ENCODE measurements at places on chromosomes 7 and 10.

GRCh38 chr7:27434756-27435400 is 192.3 kb downstream of the EVX1 start:
- no peak for DNase-seq

GRCh38 chr7:47038621-47039020 is 543.3 kb downstream of the TNS3 start:
- DNase-seq: no peak

DNA sequence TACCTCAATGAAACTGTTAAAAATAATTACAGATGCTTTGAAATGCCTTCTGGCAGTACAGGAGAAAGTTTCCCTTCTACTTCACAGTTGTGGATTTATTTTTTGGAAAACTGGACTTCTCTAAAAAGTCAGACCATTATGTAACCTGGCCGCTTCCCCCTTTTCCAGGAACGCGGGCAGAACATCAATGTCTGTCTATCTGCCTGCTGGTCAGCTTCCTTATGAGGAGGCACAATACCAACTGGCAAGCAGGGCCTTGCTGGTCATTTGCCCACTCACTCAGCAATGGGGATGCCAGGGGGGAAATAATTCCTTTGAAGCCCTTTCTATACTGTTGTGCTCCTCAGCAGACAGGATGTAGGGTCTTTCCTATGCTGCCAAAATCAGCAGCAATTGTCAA is 22.5 kb upstream of the ADRB1 start:
- no peak for DNase-seq

GRCh38 chr7:90686146-90686545 is 90.0 kb downstream of the CDK14 start:
- no peak for DNase-seq

- DNase-seq: no peak
Observed at GRCh38 chr7:107643407-107643806, 17.2 kb upstream of the SLC26A4 start.

DNA sequence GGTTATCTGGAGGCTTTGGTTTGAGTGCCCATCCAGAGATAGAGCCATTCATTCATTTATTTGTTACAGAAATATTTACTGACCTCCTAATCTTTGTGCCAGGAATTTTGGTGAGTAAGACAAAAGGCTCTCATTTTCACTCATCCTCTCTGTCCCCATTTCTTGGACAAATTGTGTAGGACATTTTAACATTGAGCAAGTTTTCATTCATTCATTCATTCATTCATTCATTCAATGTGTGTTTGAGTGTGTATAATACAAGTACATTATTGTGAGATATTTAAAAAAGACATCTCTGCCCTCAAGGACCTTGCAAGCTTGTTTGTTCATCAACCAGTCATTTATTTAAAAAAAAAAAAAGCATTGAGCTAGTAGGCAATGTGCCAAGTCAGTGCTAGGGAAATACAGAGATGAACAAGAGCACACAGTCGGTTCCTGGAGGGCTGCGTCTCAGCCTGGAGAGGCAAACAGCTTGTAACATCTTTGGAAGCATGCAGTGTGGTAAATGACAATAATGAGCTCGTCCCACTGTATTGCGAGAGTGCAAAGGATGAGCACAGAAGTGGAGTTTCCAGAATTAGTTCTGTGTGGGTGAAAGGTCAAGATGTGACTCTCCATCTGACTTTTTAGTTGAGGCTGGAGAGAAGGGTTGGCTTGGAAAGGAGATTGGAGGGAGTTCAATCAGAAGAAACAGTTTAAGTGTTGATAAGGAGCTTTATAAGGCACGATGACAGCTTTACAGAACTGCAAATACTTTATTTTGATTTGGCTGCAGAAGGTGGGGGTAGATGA is 50.5 kb upstream of the HBP1 start:
- no peak for DNase-seq

- no peak for DNase-seq
Observed at GRCh38 chr7:147071536-147071935, 954.9 kb downstream of the CNTNAP2 start.

GRCh38 chr7:28685242-28685643 is 272.9 kb downstream of the TRIL start:
- DNase-seq: no peak

DNA sequence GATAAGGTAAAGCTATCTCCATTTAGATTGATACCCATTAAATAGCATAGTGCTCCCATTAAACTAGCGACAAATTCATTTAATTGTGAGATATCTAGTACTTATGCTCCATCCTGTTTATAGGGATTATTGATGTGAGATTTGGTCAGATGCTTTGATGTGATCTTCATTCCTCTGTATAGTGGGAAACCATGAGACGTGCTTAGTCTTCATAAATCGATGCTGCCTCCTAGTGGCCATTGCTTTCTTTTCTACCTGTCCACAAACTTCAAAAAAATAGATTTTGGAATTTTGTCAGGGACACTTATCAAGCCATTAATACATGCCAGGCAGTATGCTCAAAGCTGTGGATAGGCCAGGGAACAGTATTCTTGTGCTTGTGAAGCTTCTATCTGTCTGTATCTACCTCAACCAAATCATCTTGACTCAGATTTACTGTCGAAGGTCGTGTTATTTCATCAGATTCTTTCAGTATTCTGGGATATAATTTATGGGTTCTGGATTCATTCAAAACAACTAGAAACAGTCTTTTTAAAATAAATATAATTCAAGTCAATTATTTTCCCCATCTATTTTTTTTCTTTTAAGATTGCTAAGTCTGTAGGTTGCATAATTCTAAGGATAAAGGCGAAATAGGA is 12.0 kb downstream of the LSM8 start:
- DNase-seq: no peak

- no peak for DNase-seq
Observed at GRCh38 chr10:97003804-97004201, 171.7 kb downstream of the LCOR start.

DNA sequence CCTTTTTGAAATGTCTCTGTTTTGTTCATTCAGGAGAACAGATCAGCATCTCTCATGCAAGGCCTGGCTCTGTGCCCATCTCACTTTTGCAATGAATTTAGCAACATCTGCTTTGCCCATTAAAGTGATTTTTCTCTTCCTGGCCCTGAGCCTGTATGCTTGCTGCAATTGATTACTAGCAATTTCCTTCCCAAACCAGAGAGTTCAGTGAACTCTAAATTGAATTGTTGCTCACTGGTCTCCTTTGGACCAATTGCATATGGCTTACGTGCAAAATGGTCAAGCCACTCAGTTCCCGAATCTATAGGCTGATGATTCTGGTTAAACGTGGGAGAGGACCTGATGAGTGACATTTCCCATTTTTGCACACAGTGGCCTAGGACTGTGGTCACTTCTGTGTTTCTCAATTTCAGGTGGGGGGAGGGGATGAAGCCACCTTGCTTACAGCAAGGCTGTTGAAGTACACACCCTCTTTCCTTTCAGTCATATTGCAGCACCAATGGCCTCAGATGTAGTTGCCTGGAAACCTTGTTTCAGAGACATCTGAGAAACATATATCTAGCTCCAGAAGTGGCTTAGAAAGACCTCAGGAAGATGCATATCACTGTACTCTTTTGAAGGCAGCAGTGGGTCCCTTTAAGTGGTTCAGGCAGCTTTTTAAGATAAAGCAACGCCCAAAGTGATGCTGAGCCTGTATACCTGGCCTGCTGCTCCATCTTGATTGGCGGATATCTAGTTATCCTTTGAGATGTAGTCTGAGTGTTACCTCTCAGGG is 201.4 kb downstream of the PTEN start:
- no peak for DNase-seq

DNA sequence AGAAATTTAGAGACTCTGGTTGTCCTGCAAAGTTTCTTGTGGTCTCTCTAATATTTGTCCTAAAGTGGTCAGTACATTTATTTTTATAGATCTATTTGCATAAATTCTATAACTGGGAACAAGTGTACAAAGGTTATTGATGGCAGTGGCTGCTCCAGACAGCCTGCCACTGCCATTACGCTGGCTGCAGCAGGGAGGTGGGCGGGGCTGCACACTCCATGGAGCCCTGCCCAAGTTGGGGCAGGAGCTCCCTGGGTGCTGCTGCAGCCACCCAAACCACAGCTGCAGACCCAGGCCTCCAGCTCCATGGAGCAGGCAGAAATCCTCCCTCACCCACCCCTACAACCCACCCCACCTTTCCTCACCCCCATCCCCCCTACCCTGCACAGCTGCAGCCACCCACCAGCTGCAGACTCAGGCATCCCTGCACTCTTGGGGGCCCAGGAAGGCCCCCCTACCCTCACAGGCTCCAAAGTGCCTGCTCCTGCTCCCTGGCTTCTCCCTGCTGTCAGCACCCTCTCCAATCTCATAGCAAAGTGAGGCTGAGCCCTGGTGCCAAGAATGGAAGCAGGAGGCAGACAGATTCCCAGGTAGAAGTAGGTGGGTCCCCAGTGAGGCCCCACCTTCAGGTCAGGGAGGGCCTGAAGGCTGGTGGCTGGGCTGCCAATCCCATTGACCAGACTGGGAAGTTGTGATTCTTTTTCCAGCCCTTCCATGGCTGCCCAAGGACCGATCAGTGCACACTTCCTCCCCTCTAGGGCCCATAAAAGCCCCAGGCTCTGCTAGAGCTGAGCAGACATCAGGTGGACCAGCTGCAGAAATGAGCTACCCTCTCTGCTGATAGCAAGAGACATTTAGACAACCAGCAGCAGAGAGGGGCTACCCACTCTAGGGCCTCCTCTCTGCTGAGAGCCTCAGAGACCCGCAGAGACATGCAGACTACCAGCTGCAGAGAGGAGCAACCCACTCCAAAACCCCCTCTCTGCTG is 4.8 kb upstream of the CYP3A43 start:
- DNase-seq: no peak
